ENCODE measurements at places on chromosomes 1 and 21.

DNA sequence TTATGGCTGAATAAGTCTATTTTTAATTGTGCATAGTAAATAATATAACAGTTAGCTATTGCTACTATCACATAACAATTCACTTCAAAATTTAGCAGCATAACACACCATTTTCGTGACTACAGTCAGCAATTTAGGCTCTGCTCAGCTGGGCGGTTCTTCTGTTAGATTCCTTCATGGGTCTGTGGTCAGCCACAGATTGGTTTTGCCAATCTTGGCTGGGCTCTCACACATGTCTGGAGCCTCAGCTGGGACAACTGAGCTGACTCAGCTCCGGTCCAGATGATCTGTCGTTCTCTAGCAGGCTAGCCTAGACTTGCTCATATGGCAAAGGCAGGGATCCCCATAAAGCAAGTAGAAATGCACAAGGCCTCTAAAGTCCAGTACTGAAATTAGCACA lies 15.1 kb upstream of the CDC42BPA start:
- no peak for DNase-seq

GRCh38 chr1:95451054-95451453 lies 217.0 kb downstream of the RWDD3 start:
- DNase-seq, result no peak

GRCh38 chr1:184608581-184608980 lies 146.1 kb downstream of the EDEM3 start:
- DNase-seq, result no peak

DNA sequence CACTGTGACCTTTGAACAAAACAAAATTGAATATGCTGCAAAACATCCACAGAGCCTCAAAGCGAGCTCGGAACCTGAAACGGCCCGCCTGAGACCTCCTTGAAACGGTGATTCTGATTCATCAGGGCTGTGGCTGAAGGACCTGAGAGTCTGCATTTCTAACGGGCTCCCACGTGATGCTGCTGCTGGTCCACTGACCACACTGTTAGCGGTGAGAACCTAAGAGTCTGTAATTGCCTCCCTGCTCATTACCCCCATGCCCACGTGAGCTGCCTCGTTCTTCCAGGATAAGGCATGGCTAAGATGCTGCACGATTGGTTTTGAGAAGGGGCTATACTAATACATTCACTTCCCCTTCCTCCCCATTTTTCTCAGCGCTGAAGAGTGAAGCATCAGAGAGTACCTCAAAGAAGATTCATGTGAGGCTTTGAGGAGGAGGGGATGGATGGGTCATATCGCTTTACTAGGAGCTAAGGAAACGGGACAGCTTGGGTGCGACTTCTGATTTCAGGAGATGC lies 9.7 kb downstream of the TLR5 start:
- DNase-seq, result no peak

- DNase-seq, result no peak
Observed at GRCh38 chr1:111280267-111280666, 10.4 kb upstream of the CHIA start.

DNA sequence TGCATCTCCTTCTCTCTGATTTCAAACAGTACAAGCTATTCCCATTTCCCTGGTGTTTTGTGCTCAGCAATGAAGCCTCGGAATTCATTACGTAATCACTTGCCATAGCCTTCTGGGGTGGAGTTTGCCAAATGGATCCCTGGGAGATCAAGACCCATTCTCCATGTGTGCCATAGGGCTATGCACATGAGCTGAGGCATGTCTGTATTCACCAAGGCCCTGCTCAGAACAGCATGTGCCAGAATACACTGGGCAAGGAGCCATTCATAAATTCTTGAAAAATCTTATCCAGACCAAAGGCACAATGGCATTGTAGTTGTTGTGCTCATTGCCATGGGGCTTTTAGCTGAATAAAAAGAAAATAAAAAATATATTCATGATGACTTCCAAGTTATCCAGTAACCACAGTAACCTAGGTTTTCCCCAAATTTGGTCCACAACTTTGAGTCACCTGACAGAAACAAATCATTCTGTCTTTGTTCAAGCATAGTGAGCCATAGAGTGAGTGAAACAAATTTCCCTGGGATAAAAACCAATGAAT lies 53.0 kb downstream of the CRB1 start:
- DNase-seq, result no peak

DNA sequence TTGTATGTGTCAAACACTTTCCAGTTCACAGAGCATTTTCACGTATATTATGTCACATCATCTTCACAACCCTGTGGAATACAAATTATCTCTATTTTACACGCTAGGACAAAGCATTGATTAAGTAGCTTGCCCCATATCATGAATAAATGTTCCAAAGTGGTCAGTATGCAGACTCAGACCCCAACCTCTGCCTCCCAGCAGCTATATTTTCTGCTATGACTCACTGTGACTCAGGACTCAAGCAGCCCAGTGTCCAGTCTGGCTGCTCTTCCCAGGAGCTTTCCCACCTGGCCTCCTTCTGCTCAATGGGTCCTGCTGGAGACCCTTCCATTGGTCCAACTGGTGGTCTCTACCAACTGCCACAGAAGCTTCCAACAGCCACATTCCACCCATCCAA lies 56.0 kb upstream of the RAP1A start:
- DNase-seq, result no peak

DNA sequence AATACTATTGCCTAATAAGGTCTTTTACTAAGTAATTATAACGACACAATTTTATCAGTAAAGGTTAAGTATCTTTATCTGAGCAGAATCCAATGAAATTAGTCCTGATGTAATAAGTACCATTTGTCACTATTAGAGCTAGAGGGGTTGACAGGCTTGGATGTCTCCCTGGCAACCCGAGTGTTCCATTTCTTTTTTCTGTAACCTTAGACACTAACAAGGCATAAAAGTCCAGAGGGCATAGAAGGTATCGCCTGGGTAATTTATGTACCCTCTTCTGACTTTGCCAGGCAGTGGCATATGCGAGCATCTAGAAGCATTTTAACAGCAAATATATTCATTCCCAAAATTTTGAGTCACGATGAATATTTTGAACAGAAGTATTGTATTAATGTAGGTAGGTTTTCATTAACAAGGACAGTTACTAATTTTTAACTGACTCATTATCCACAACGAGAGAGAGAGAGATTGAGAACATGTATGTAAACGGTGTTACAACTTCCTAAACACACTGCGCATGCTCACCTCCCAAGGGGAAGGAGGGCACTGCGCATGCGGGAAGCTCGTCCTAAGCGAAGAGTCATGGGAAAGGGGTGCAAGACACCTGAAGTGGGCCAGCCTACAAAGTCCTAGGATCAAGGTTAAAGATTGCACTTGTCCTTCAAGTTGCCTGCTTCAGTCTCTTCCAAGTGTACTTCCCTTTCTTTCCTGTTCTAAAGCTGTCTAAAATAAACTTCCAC lies 423.9 kb downstream of the DSCAM start:
- no peak for DNase-seq

DNA sequence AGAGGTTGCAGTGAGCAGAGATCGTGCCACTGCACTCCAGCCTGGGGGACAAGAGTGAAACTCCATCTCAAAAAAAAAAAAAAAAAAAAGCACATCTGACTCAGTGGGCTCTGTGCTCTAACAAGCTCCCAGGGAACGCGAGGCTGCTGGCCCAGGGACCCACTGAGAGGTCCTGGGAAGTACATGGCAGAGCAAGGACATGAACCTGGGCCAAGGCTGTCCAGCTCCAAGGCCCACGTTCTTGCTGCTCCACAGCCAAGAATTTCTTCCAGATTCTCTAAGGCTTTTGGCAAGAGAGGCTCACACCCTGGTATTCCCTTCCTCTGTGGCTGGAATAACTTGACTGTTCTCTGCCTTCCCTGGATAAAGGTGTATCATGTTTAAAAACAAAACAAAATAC lies 15.4 kb upstream of the AGTRAP start:
- DNase-seq, result no peak

DNA sequence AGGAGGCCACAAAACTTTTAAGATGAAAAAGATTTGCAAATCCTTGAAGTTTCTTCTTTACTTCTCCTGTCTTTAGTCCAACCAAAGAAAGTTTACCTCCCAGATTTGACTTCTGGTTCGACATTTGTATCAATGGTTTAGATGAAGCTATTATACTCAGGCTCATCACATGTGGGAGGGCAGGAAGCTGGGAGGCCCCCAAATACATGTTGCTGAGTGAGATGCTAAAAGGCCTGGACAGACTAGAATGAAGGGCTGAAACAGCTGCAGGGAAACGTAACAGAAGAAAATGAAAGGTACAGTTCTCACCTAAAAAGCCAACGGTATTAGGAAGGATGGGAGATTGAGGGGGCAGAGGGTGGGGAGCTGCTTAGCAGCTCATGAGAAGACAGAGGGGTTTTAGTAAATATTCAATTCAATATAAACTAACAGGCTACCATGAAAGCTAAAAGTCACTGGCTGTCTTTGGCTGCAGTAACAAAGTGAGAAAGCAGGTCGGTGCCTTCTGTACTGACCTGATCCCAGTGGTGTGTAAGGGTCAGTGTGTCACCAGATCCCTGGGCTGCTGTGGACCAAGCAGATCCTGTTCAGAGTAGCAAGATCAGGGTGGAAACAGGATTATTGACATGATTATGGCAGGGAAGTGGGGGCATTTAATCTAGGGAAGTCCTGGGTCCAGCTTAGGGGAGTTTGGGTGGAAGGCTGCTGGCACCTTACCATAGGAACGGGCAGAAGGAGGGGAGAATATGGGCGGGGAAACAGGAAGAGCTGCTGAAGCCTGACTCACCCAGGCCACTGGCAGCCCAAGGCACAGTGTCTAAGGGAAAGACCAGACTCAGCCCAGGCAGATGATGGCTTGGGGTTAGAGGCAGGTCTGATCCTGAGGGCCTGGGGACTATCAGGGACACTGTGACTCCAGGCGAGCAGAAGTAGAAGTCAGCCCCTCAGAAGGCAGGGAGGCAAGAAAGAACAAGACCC lies 60.4 kb downstream of the KCNN3 start:
- DNase-seq, result no peak

DNA sequence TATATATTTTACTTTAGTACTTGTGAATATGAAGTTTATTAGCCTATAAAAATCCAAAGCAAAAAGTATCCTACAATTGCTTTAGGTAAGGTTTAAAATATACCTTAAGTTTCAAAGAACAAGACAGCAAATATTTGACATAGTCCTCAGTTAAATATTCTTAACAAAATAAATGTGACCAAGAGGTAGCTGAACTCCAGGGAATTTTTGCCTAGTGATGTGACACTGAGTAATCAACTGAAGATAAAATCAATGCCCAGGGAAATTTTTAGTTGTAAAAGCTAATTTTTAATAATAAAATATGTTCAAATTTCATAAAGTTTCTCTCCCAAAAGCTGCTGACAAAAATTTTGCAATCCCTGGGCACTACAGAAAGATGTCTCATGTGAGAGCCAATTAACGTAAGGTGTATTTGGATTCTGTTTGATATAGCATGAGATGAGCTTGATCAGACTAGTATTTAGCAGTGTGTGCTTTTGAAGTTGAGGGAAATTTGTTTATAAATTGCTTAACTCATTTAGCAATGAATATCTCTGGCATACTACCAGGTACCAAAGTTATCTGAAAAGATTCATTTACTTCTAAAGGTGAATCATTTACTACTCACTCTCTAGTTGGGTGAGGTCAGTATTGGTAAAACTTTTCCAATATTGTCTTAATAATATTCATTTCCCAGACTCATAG lies 80.2 kb upstream of the PALMD start:
- DNase-seq, result no peak

DNA sequence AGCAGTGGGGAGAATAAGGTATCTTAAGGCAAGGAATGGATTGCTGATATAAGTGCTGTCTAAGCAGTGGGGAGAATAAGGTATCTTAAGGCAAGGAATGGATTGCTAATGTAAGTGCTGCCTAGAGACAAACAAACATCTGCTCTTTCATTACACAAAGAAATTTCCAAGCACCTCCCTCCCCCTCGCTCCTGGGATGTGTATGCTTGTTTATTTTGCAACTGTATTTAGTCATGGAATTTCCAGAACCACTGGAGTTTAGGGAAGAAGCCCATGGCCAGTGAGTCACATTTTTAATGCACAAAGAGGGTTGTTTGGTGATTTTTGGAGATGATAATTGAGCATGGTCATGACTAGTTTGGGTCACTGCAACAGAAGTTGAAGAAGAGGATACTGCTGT lies 21.5 kb downstream of the PDPN start:
- DNase-seq, result no peak

GRCh38 chr1:93502571-93502970 lies 54.7 kb downstream of the FNBP1L start:
- no peak for DNase-seq

DNA sequence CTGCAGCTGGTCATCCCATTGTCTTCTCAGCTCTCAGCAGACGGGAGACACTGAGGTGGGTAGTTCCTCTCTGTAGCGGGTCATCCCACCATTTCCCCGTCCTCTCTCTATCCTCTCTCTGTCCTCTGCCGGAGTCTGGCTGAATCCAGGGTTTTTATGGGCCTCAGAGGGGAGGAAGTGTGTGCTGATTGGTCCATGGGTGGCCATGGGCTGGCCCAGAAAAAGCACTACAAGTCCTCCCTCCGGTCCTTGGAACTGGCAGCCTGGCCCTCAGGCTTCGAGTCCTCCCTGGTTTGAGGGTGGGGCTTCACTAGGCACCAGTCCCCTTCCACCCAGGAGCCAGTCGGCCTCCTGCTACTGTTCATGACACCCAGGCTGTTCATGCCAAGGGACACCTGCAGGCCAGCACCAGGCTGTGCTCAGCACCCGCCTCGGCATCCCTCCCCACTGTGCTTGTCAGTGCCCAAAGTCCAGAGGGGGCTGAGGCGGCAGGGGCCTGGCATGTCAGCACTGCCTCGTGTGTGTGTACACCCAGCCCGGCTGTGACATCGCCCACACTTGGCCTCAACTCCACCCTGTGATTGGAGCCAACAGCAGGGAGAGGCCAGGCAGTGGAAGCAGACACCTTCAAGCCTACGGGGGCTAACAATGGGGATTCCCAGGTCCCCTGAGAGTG lies 23.0 kb upstream of the LRRC8C start:
- peak; percentile 30 for DNase-seq

- DNase-seq, result no peak
Observed at GRCh38 chr1:191671236-191671635, 487.0 kb upstream of the RGS18 start.

GRCh38 chr1:194846488-194846887 lies 1660.1 kb upstream of the B3GALT2 start:
- no peak for DNase-seq

DNA sequence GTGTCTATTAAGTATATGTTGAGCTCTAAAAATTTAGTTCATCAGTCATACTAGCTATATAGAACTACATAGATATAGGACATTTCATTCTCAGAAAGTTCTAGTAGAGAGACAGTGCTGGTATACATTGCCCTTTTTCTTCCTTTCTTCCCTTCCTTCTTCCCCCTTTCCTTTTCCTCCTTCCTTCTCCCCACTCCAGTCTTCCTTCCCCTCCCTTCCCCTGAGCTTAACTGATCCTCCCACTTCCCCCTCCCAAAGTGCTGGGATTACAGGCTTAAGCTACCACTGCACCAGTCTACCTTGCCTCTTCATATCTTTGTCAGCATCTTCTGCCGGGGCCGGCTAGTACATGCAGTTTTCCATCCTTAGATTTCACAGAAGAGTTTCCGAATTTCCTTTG lies 12.1 kb downstream of the THRAP3 start:
- DNase-seq, result no peak

- DNase-seq, result no peak
Observed at GRCh38 chr1:113265196-113265595, 125.1 kb upstream of the MAGI3 start.

- no peak for DNase-seq
Observed at GRCh38 chr1:156676820-156677615, at the start of gene NES. TSS of gene NES (minus strand) at chr1:156677407. CDS start at chr1:156677264, 143 bp downstream.

Data from stimulated activated CD4-positive, alpha-beta T cell treated with anti-CD3 and anti-CD28 coated beads, Interleukin-4, amount 100 ng/mL, for 4 hours (primary cell).